ENCODE measurements at places on chromosomes 7 and 10. TPM values are rescaled to one million over a fixed set of nuclear protein-coding genes. Genes with fewer than 3 reads are reported as not detected.

- DNase-seq = peak; percentile 96
Measured at GRCh38 chr10:113788604-113789083, 37.2 kb downstream of the PLEKHS1 start.

DNA sequence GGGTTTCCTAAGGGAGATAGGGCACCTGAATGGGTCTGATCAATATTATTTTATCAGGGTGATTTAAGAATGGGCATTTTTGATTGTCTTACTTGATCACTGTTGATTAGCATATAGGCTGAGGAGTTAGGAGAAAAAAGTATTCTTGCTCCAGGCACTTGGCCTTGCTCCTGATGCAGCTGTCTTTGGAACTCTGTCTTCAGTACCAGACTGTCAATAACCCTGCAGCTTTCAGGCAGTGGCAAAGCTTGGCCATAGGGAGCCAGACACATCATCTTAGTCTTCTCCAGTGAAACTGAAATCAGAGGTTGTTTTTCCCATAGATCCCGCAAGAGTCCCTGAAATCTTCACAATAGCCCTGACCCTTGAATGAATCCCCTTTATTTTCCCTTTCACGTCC, 47.2 kb downstream of the EXOC4 start:
- no peak for DNase-seq

- no peak for DNase-seq
Measured at GRCh38 chr10:91643700-91644099, 10.8 kb upstream of the PPP1R3C start.

- no peak for DNase-seq
Measured at GRCh38 chr7:74222851-74223710, 13.3 kb downstream of the LAT2 start.

DNA sequence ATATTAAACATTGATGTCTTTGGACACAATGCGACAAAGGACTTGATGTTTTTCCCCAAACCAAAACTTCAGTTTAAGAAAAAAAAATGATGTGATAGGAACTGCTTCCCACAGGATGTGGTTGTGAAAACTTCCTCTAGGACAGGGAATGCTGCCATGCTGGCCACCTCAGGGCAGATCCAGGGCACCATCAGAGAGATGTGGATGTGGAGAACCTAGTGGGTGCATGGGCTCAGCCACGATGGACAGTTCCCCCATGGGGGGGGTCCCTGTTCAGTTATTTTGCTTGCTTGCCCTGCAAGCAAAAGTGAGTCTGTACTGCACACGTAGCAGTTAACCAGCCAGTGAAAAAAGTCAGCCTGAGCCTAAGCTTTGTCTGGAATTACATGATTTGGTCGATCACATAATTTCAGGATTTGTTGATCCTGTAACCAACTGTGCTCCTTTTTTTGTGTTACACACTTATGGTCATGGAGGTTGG, 36.3 kb downstream of the LAMB4 start:
- no peak for DNase-seq

Gene ZNF804B
- total RNA-seq = not detected

Gene MAGI2
- 0.51 TPM for total RNA-seq
